ENCODE measurements at places on chromosomes 11 and 22.

GRCh38 chr11:66278363-66279091, 552 bp downstream of the CNIH2 start:
- DNase-seq = no peak

- no peak for DNase-seq
Measured at GRCh38 chr22:36964106-36964505, 50.7 kb downstream of the CSF2RB start.

GRCh38 chr11:21323617-21324016, 654.2 kb downstream of the NELL1 start:
- DNase-seq = no peak

DNA sequence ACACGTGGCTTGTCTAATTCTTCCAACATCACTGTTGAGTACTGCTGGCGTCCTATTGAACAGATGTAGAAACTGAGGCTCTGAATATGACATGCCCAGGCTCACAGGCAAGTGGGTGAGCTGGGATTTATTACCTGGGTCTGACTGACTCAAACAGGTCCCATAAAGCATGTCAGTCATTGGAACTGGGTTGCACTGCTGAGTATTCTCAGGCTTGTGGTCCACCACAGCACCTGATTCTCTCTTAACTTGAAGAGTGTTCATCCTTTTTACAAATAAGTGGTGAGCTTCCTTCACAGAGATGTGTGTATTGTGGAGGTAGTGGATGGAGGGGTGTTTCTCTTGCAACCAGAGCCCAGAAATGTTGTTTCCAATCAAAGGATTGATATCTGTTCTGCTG, 44.5 kb downstream of the SC5D start:
- no peak for DNase-seq

DNA sequence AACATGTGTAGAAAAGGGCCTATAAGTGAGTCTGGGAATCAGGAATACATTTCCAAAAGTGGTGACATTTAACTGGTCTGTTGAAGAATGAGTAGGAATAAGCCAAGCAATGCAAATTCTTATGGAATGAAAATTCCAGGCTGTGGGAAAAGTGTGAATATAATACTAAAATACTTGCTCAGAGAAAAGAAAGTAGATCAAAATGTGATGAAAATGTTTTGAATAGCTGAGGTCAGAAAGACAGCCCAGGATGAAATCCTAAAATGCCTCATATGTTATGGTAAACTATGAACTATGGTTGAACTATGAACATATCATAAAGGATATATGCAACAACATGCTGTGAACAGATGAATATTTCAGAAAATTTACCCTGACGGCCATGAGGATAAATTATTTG, 688.3 kb upstream of the FAT3 start:
- DNase-seq = no peak

DNA sequence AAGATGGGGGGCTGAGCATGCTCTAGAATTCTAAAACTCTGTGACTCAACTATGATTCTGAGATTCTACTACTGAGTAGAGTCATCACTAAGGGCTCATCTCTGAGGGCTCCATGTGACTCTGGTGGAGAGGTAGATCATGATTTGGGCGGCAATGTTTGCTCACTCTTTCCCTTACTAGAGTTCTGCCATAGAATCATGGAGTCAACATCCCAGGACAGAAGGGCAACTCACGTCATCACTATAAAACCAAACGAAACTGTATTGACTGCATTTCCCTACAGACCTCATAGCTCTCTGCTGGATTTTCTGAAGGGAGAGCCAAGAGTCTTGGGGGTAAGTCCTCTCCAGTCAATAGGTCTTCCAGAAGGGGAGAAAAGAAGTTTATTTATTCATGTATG, at the start of gene MS4A14:
TSS of gene MS4A14 (plus strand) at position 78 of the 400 bp plus-strand sequence. CDS start at position 198, 120 bp downstream.
- no peak for DNase-seq

- no peak for DNase-seq
Measured at GRCh38 chr22:20091690-20092476, 11.8 kb downstream of the DGCR8 start.

DNA sequence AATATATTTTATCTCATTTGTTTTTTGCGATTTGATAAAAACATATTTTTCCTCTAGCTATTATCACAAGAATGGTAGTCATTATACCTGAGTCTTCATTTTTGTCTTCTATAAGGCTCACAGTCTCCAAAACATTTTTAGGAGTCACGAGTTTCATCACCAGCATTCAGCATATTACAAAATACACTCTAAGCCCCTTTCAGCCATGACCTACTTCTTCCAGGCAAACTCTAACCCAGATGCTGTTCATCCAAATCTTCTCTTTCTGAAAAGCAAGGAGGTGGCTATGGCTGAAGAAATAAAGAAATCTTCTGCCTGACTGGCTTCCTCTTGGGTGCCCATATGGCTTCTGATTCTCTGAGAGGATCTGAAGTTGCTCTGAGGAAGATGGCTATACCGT, 35.7 kb upstream of the USP47 start:
- DNase-seq = no peak

GRCh38 chr11:130448416-130449309, at the start of gene ADAMTS15:
Gene ADAMTS15 (plus strand): TSS chr11:130448645. CDS start chr11:130448974, 329 bp downstream.
- DNase-seq = no peak
